Psoas muscle (tissue), 8 donors: ENCODE measurements at places on chromosomes 2 and 18. TPM values are rescaled to one million over a fixed set of nuclear protein-coding genes. Genes with fewer than 3 reads are reported as not detected.

Gene GNAL
- 2.9 TPM for total RNA-seq

DNA sequence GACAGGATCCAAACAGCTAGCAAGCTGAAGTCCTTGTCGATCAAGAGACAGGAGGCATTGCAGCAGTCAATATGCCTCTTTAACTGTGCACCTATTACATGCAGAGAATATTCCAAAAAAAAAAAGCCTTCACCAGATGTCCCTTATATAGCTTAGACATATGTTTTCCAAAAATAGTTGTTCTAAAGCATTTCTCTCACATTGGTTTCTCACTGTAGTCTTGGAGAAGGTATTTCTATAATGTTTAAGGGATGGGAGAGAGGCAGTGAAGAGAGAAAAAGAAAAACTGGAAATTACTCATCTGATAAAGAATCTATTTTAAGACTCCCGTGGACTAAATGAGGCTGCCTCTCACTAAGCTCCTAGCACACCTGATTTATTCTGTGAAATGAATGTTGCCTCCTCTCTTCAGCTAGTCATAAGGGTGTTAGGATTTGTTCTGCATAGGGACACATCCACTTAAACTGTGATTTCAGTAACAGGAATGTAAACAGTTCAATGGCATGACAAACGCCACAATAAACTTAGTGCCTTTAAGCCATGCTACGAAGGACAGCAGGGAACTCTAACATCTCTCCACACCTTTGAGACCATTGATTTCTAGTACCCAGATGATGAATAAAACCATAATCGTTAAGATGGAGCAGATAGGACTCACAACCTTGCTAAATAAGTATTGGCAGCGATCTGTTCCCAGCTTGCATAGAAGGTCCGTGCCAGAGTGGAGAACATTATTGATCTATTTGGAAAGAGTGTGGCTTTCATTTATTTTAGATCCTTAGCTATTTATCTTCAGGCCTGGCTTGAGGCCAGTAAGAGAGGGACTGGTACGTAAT is 98.6 kb upstream of the NCK2 start:
- H3K27ac ChIP-seq, result no peak overlapping the region
- H3K4me1 ChIP-seq, result no peaks in the 10 kb centered on the region
- no peak for DNase-seq
- H3K27me3 ChIP-seq, result peaks cover 1% of the 10 kb centered on the region
- H3K36me3 ChIP-seq, result no peaks in the 10 kb centered on the region

GRCh38 chr2:217993817-217994463 is 8.9 kb downstream of the TNS1 start:
- no peaks in the 10 kb centered on the region for H3K27me3 ChIP-seq
- no peaks in the 10 kb centered on the region for H3K36me3 ChIP-seq
- H3K4me1 ChIP-seq, result peaks cover 27% of the 10 kb centered on the region
- H3K4me3 ChIP-seq, result no peak overlapping the region

DNA sequence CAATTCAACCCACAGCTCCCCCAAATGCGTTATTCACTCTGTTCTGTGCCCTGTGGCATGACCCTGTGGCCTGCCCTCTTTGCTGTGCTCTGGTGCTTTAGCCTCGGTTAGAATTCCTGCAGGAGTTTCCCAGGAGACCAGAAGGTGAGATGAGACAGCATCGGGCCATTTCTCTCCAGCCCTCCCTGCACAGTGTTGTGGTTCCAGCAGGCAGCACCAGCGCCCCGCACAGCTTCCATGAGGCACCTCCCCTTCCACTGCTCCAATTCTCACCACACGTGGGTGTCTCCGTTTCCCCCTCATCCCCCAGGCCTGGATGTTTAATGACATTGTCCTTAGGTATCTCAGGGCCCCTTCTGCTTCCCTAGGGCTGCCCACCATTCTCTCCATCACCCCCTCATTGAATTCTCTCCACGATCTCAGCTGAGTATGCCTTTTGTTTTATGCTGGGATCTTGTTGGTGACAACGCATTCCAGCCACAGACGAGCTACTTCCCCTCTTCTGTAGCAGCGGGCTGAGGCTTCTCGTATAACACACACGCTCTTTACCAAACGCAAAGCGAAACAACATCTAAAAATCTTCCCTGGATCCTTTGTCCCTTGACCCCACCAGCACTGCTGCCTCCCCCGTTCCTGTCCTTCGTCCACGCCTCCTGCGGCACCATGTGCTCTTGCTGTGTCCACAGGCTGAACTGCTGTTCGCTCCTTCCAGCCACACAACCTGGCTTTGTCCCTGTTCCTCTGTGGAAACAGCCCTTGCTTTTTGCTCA is 35.1 kb downstream of the ACKR3 start:
- no peaks in the 10 kb centered on the region for H3K27me3 ChIP-seq
- DNase-seq, result no peak
- H3K4me1 ChIP-seq, result no peaks in the 10 kb centered on the region
- H3K36me3 ChIP-seq, result no peaks in the 10 kb centered on the region
- no peak overlapping the region for H3K4me3 ChIP-seq

DNA sequence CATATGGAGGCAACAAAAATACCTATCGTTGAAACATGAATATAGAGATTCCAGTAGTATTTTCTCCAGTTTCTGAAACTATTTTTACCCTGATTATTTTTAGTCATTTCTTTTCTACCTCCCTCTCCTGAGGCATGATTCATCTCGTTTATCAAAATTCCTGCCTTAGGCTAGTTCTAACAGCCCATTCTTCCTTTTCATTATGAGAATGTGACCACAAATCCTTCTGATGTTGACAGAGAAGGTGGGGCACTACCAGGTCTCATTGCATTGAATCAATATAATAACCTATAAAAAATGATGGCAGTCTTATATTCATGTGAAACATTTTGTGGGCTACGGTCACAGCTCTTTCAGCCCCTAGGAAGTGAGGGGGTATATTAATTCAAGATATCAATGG is 406.5 kb upstream of the UBE2E3 start:
- H3K4me1 ChIP-seq, result no peaks in the 10 kb centered on the region
- no peaks in the 10 kb centered on the region for H3K36me3 ChIP-seq
- no peak overlapping the region for H3K27ac ChIP-seq
- no peak overlapping the region for H3K4me3 ChIP-seq

Gene AFF3
- 0.61 TPM for total RNA-seq

DNA sequence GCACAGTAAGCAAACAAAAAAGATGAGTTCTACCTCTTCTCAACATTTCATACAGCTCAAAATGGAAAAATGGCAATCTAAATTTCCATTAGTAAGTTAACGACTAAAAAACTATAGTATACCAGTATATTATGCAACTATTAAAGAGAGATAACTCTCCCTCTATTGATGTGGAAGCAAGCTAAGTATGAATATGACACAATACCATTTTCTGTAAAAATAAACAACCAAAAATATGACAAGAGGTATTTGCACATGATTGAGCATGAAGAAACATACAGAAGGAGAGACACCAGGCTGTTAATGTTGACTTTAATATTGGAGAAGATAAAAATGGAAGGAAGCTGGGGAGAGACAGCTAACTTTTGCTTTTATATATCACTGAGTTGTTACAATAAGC is 103.5 kb upstream of the ARL5A start:
- no peaks in the 10 kb centered on the region for H3K36me3 ChIP-seq
- H3K27me3 ChIP-seq, result no peaks in the 10 kb centered on the region

DNA sequence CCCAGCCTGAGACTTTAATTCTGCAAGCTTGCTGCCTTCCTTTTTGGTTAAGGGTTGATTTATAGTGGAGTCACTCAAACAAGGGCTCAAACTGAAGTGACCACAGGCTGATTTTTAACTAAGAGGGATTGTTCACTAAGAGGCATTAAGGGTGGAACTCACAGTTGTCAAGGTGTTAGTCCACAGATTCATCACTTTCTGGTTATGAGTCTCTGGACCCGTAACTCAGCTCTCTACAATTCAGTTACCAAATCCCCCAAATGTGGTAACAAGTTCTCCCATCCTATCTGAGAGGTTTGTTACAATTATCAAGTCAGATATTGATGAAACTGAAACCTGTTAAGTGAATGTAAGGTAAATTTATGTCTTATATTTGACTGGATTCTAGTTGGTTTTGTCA is 185.9 kb upstream of the KLHL14 start:
- H3K27me3 ChIP-seq, result no peaks in the 10 kb centered on the region
- DNase-seq, result no peak
- no peaks in the 10 kb centered on the region for H3K4me1 ChIP-seq
- H3K27ac ChIP-seq, result no peak overlapping the region
- no peaks in the 10 kb centered on the region for H3K36me3 ChIP-seq

Gene NAPG
- total RNA-seq, result 22.1 TPM

Gene TTL
- total RNA-seq, result 53.4 TPM

Gene KCNF1
- total RNA-seq, result not detected

- no peaks in the 10 kb centered on the region for H3K4me1 ChIP-seq
- H3K36me3 ChIP-seq, result no peaks in the 10 kb centered on the region
- H3K27ac ChIP-seq, result no peak overlapping the region
Observed at GRCh38 chr18:10319914-10320600, 134.4 kb upstream of the APCDD1 start.

DNA sequence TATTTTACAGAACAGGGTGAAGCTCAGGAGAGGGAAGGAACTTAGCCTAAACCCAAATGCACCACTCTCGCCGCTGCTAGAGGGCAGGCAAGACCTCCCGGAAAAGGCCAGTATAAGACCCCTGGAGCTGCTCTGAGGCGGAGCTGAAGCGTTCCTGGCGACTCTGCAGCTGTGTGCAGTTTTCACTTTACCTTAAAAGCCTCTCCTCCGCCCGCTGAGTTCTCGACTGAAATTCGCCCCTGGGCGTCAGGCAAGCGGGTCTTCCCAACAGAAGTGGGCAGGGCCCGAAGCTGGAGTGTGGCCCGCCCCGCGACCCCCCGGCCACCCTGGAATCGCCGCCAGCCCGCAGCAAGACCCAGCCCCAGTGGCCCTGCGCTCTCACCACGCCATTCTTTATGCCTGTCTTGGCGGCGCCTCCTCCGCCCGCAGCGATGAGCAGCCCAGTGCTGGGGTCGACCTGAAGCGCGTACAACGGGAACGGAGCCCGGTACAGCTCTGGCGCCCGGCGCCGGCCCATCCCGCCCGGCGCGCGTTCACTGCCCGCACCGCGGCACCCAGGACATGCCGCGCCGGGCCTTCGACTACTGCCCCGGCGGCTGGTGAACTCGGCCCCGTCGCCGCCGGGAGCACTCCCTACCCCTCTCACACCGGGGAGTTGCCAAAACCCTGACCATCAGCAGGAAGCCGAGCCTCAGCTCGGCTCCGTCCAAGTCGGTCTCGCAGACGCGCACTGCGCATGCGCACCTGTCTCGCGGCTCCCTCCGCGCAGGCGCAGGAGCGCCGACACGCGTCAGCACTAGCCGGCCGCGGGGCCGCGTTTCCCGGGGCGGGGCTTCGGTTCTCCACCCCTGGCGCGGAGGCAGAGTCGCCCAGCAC is at the start of gene PREB:
TSS of gene PREB (minus strand) at position 732 of the 876 bp plus-strand sequence. CDS start at position 517, 215 bp downstream.
- H3K27me3 ChIP-seq, result no peaks in the 10 kb centered on the region
- H3K27ac ChIP-seq, result peak within 1 kb of the TSS; percentile 94
- no peaks in the 10 kb centered on the region for H3K36me3 ChIP-seq
- peaks cover 12% of the 10 kb centered on the region for H3K4me1 ChIP-seq
- peak within 1 kb of the TSS; percentile 92 for H3K4me3 ChIP-seq

DNA sequence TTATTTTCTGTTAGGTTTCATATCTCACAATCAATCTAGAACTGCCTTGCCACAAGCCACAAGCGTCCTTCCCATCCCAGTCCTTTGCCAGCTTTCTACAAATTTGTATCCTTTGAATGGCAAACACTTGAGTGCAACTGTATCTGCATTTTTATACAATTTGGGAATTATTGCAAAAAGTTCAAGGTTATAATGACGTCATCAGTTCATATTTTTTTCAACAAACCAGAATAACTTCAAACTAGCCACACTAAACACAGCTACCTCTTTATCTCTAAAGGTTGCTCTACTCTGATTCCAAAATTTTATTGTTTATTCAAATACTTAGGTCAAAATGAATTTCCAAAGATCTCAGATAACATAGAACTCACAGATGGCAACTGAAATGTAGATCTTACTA is 877.1 kb downstream of the TMEM182 start:
- no peak for DNase-seq
- H3K36me3 ChIP-seq, result no peaks in the 10 kb centered on the region
- no peaks in the 10 kb centered on the region for H3K4me1 ChIP-seq
- no peaks in the 10 kb centered on the region for H3K27me3 ChIP-seq
